Activated CD4-positive, alpha-beta T cell treated with anti-CD3 and anti-CD28 coated beads for 24 hours (primary cell): ENCODE measurements at places on chromosomes 4 and X.
A peak's percentile ranks its signal among the peaks of the same experiment; 100 is the strongest.

- DNase-seq = peak; percentile 75
These were observed 137.5 kb downstream of the AFAP1 start for GRCh38 chr4:7802093-7802726.

- no peak for DNase-seq
These were observed 50.9 kb upstream of the PRDX4 start for GRCh38 chrX:23616361-23616760.

DNA sequence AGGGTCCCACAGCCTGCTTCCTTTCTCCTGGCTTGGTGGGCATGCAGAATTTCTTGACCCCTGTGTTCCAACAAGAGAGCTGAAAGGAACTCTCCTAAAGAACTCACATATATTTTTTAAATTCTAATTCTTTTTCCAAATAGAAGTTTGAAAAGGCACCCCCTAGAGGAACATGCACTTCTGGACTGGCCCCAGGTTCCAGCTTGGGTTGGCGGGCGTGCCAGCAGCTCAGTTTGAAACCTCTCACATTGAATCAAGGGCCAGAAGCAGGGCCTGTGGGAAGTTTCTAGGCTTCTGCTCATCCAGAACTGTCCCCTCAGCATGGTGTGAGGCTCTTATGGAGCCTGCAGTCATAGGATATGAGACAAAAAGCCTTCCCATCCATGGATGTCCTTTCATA lies 132.6 kb downstream of the ATG4A start:
- no peak for DNase-seq

- DNase-seq = no peak
These were observed 62.6 kb upstream of the C4orf54 start for GRCh38 chr4:99720206-99720605.

GRCh38 chr4:7425591-7426468 lies 8.9 kb downstream of the PSAPL1 start:
- DNase-seq = no peak

DNA sequence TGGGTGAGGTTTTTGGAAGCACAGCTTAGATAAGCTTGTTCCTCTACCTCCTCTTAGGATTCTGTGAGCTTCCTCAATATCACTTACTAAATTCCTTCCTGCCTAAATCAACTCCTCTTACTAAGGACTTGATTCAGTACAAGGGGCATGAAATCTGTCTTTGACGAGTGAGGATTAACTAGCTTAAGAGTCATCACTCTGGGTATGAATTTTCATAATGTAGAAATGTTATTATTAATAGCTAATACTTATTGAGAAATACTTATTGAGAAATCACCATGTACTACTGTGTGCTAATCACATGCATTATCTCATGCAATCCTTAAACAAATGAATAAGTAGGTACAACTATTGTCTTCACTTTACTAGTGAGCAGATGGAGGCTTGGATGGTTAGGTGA lies 28.6 kb downstream of the TRPC3 start:
- DNase-seq = no peak

- no peak for DNase-seq
These were observed 76.5 kb downstream of the CENPC start for GRCh38 chr4:67468830-67469229.

DNA sequence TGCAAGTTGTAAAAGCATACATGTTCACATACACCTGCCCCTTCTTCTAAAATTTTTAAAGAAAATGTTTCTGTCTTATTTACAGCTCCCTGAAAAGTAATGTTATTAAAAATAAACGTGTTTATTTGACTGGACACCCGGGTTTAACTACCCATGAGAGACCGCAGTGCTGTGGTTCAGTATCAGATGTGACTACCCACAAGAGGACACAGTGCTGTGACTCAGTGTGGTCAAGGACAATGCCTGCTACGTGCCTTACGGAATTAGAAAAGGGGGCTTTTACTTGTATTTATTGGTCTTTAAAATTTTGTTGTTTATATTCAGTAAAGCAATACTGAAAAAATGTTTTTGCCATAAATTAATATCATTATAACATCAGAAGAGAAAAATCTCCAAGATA lies 641.4 kb downstream of the TRIML1 start:
- no peak for DNase-seq

DNA sequence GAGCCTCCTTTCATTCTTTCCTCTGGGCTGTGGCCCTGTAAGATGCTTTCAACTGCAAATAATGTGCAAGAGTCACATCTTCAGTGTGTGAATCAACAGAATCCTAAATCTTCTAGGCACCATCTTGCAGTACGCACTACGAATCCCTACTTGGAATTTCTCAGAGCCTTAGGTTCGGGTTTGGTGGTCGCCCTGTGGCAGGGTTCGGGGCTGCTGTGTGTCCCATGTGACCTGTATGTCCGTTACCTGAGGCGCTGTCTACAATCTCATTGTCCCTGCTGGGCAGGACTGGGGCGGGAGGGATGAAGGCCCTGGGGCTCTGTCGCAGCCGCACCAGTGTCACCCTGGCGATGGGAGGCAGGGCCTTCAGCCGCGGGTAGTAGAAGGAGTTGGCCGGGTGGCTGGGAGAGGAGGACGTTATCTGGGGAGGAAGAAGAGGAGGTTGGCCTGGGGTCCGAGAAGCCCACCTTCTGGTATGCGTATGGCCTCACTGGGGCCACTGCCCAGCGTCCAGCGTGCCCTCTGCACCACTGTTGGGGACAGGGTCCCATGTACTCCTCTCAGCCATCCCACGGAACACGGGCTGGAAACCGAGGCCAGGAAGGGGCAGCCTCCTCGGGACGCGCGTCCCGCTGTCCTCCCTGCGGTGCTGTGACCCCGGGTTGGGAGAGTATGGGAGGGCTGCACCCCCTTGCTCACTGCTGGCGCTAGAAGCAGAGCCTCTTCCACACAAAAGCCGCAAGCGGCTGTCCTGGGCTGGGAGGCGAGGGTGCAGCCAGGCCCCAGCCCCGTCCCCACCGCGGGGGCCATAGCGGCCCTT lies 2.0 kb downstream of the SPON2 start:
- DNase-seq = no peak

DNA sequence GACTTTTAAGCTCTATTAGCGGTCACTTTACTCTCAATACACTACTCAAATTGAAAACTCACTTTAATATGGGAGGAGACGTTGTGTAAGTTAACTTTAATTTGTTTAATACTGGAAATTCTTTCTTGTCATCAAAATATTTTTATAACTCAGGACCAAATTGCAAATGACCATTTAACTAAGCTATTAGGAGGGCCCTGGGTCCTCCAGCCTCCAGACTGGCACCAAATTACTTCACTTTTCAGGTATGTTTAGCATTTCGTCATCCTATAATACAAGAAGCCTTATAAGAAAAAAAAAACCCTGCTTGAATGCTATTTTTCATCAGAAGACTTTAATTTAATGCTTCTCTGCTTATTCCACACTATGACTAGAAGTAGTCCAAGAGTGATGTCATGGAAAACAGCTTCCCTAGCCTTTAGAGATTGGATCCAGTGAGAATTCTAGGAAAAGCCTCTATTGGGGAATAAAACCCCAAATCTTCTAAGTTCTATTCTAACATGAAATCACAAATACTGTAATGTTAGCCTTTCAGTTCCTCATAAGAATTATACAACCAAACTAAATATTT lies 6.6 kb downstream of the KLHL15 start:
- no peak for DNase-seq

DNA sequence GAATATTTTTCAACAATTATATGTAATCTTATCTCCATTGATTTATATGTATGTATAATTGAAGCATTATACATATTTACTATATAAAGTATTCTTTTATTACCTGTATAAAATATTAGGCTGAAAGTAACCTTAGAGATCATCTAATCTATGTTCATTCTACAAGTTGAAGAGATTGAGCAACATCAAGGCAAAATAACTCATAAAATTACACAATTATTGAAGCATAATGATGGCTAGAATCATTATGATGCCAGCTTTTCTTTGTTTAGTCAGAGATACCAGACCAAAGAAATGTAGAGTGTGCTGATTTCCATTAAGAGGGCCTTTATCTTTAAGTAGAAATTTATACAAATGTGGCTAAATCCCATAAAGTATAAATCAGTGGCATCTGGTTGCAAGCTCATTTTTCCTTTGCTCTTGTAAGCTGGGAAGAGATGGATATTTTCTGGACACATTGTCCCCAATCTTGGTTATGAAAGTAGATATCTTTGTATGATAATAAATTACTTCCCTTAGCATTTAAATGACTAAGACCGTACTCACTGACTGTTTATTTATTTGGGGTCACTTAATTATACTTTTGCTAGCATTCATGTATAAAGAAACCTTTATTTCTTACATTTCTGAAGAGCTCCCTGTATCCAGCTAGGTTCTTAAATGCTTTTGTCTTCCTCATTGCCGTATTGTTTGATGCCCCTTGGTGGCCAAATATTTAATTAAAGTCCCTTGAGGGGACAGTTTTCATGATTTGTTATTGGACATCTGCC lies 339.8 kb downstream of the PCDH7 start:
- DNase-seq = no peak

- DNase-seq = no peak
These were observed 46.1 kb downstream of the PSAPL1 start for GRCh38 chr4:7388627-7389026.

DNA sequence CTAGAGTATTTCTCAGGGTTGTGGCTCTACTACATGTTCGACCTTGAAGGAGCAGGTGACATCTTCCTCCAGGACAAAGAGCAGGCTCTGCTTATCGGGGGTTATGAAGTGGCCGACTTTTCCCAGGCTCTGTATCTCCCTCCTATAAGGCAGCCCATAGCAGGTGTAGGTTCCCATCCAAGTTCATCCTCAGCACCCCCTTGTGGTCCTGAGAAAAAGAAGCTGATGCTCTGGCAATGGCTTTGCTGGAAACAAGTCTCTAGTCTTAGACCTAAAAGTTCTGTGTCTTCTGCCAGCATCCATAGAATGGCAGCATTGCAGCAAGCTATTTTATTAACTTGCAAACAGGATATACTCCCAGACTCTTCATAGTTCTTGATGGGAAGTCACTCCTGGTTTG lies 836.6 kb upstream of the PRKX start:
- DNase-seq = no peak

GRCh38 chr4:185783574-185783973 lies 28.4 kb downstream of the SORBS2 start:
- no peak for DNase-seq

GRCh38 chr4:87363552-87363951 lies 27.4 kb downstream of the HSD17B11 start:
- DNase-seq = no peak
